ENCODE measurements at places on chromosomes 2 and 18.

DNA sequence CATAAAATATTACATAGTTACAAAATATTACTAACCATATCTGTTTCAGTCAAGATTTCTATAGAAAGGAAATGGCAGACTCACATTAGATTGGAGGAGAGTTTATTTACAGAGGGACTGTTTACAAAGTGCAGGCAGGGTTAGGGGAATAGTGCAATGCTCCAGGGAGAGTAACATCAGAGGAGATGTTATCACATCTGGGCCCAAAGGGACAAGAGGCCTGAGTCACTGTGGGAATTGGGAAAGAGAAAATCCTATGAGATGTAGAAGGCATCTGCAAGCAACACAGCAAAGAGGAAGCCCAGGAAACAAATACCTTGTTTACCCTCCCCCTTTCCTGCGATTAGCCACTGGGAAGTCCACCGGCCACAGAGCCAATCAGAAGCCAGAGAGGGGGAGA, 227.3 kb upstream of the TANK start:
- no peak for DNase-seq

GRCh38 chr2:197200051-197200761, 110.4 kb downstream of the ANKRD44 start:
- no peak for DNase-seq

DNA sequence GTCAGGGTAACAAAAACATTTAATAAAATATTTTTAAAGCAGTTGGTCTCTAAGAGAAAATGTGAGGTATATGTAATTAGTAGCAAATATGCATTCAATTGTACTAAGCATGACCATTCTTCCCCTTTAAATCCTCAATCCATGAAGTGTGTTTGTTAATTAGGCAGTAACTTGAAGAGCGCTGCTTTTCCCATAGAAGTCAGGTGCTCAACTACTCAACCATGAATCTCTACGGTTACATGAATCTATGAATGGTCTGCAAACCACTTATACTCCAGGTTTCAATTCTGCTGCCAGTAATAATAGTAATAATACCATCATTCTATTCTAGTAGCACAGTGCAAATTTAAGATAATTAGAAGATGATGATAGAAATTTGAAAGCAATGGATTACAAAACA, 55.8 kb downstream of the SLC8A1 start:
- no peak for DNase-seq

GRCh38 chr2:60070196-60070595, 483.3 kb downstream of the BCL11A start:
- DNase-seq, result no peak

Data from AG04449 (cell line).